Brain (organoid and tissue), 16 donors: ENCODE measurements at places on chromosomes 5 and 9.
A peak's percentile ranks its signal among the peaks of the same experiment; 100 is the strongest.

- peak; percentile 78 for DNase-seq
These were observed 19.8 kb downstream of the IL12B start for GRCh38 chr5:159310511-159310910.

DNA sequence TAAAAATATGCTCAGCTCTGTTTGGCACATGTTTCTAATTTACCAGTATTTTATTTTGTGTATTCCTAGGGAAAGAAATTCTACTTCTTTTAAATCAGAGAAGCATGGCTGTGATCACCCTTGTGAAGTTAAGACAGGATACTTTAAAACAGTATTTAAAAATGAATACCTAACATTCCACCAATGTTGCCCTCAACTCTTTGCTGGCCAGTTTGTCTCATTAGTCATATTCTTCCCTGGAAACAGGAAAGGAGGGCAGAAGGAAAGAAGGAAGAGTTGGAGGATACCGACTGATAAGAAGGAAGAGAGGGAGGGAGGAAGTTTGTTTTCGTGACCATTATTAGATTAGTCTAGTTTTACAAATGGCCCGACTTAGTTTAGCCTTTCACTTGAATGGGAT is 137.4 kb downstream of the PLK2 start:
- DNase-seq, result no peak

DNA sequence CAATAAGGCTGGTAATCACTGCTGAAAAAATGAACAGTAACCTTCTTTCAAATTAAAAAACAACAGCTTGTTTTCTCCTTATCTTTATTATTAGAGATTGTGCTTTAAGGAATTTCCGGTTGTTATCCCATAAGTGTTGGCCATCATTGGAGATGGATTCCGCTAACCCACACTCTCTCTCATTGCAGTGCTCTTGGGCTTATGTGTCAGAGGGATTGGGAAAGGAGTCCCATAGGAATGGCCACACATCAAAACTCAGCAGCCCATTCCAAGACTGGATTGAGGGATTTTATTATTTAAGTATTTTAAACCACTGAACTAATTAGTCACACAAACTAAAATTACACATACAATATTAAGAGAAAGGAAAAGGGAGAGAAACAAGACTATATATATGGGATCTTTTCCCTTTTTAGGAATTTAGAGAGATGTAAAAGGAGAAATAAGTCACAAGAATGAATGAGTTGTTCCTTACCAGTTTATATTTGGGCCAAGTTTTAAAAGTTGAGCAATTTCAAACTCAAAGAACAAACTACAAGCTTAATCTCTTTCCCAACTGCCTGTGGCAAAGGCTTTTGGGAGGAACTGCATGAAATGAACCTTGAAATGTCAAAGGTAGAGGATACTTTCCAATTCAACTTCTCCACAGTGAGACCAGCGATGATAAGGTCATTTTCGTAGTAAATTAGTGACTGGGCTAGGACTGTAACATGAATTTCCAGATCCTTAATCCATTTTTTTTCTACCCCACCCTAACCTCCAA is 2.4 kb downstream of the SPINK6 start:
- no peak for DNase-seq

- no peak for DNase-seq
These were observed 47.9 kb upstream of the SLC25A51 start for GRCh38 chr9:37951671-37952449.

DNA sequence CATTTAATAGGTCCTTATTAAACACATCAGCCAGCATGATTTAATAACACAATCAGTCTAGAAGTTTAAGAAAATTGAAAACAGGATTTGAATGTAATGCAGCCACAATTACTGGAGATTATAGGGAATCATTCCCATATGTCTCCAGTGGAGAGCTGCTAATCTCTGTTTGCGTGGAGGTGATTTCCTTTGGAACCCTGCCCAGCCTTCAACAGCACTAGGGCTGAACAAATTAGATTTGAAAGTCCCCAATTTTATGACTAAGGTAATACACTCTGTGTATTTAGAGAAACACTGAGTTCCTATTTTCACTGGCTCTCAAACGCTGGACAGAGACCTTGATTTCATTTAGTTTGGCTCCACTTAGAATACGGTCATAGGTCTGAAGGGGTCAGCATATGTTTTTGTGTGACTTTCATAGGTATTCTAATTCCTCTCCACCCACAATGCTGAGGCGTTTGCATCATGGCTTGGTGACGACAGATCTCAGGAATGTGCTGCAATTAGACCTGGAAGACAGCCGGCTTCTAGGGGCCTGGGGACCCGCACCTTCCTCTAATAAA is 508.3 kb downstream of the EBF1 start:
- peak; percentile 39 for DNase-seq

GRCh38 chr9:111298731-111299598 is 31.1 kb downstream of the OR2K2 start:
- peak; percentile 84 for DNase-seq

DNA sequence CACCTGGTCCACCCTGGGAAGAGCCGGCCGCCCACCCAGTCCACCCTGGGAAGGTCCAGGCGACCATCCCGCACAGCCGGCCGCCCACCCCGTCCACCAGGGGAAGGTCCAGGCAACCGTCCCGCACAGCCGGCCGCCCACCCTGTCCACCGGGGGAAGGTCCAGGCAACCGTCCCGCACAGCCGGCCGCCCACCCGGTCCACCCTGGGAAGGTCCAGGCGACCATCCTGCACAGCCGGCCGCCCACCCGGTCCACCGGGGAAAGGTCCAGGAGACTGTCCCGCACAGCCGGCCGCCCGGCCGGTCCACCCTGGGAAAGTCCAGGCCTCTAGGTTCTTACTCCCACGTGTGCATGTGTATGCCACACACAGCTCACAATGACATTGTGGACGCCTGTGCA is 6.7 kb upstream of the QSOX2 start:
- DNase-seq, result no peak

DNA sequence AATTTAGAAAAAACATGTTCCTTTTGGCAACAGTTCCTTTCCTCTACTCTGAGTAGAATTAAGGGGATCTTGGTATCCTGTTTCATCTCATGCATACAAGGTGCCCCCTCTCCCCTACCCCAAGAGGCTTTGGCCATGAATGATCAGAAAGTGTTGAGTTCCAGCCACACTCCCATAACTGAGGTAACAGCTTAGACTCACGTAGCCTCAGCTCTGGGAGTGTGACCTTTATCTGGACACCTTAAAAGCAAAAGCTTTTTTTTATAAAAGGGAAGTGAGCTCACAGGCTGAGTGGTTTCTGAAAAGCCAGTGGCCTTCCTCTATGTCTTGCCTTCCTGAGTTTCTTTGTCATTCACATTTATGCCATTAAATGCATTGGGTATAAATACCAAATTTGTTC is 900 bp upstream of the HAVCR2 start:
- no peak for DNase-seq

DNA sequence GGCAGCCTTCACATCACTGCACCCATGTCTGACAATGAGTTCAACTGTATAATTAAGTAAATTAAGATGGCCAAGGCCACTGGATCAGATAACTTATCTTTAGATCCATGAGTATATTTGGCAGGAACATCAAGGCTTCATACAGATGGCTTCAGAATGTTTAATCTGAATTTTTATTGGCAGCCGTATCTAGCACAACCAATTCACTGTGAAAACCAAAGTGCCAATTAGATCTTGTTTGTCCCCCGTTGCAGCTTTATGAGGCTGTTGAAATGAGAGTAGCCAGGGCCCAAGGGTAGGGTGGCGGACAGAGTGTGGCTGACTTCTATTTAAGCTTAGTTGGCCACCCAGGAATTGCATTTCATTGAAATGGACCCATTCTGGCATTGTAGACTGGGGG is 137.7 kb downstream of the SYK start:
- no peak for DNase-seq

- DNase-seq, result no peak
These were observed 190.5 kb downstream of the NXNL2 start for GRCh38 chr9:88725300-88726019.

GRCh38 chr9:114524247-114524681 is 19.0 kb upstream of the WHRN start:
- DNase-seq, result peak; percentile 33

DNA sequence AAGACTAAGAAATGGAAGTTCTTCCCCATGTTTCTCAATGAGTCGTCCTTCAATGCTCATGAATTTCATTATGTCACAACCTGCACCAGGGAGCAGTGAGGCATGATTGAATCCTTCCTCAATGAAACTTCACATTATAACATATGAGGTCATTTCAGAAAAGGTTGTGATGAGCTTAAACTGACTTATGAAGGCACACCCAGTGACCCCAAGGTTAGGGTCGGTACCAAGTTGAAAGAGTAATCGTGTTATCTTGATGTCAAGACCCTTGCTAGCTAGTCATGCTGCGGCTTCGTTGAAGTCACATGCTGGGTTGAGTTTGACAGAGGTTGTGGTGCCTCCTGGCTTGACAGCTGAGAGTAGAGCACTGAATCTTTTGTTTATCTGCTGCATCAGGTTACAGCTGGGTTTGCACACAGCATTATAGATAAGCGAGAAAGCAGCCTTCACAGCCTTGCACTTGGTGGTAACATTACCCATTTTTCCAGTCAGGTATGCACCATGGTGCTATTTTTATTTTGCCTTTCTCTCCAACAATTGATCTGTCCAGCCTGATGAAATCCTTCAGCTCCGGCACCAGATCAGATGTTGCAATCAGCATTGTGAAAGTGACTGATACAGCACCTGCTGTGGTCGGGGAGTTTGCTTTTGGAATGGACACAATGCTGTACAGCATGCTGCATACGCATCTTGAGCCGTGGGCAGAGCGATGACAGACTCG is 133.2 kb downstream of the ERCC6L2 start:
- DNase-seq, result no peak

GRCh38 chr5:176891331-176891958 is 7.7 kb downstream of the HK3 start:
- DNase-seq, result no peak
